Frontal cortex (tissue), 4 donors: ENCODE measurements at places on chromosomes 2 and 18.

- DNase-seq, result no peak
Measured at GRCh38 chr2:64090264-64090663, 54.0 kb downstream of the PELI1 start.

DNA sequence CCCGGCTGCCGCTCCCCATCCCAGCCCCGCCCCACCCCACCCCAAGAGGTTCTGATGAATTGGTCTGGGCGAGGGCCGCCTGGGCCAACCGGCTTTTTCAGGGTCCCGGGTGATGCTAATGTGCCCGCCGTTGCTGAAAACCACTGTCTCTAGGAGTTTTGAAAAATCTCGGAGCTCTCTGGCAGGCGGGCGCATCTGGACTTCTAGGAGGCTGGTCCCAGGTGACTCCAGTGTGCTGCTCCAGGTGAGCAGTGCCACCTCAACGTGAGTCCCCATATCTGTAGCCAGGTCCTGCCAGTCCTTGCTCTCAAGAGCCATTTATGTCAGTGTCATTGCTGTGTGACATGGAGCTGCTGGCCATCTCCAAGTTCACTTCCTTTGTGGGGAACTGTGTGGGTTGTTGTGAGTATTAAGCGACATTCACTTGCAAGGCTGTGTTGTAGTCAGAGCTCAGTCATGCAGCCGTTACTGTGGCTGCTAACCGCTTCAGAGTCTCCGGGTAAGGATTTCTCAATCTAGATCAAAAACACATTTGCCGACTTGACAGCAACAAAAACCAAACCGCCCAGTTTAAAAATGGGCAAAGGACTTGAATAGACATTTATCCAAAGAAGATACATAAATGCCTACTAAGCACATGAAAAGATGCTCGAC lies at the start of gene RFX8:
Gene RFX8, minus strand, starts transcription at position 382 of the 654 bp plus-strand sequence. CDS start 8,264 bp downstream, outside the sequence.
- peak; percentile 25 for DNase-seq

- no peak for DNase-seq
Measured at GRCh38 chr18:60892441-60892840, 440.8 kb upstream of the CDH20 start.

DNA sequence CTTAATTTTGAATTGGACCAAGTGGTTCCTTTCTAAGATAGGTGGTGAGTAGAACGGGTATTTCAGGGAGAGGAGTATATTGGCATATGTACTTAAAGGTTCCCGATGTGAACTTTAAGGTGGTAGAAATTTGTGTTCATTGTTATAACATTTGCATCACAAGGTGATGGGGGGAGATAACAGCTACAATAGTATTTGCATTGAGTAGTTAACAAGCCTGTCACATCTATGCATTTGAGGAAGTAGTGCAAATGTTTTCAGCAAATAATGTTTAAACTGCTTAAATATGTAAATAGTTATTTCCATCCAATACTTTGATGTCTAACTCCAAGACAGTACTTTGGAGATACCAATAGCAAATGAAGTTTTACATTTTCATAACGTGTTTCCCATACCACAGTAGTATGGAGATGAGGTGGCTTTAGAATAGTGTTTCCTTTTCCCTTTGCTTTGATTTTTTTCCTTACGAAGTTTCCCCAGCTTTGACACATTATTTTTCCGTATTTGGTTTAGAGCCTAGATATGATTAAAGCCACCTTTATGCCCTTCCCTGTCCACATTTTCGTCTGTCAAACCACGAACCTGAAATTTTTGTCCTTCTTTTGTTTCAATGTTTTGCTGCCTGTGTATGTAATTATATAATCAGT lies 46.6 kb downstream of the VAPA start:
- DNase-seq, result no peak

DNA sequence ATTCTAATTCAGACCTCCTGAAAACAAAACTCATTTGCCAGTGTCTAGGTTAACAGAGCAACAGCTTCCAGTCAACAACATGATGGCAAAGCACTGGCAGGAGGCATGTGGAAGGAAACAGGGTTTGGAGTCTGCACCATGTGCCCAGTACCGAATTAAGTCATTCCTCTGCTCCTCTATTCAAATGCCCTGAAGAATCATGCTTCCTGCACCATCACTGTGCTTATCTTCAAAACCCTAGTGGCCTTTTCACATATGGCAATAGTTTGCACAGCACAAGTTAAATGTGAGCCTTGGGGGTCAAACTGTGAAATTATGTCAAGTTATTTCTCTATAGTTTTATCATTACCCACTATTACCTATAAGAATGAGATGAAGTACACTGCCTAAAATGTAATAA lies 75.4 kb upstream of the GRB14 start:
- DNase-seq, result no peak

DNA sequence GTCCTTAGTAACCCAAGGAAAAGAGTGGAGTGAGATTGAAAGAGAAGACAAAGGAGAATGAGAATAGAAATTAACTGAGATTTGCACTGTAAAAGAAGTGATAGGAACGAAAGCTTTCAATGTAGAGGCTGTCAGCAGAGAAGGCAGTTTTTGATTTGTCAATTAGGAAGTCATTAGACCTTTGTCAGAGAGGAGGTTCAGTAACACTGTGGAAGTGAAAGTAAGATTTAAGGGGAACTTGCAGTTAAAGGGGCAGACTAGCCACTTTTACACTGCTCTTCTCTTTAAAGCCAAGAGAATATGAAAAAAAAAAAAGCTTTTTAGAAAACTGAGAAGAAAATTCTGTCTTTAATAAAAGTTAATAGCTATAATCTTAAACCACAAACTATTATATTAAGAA lies 11.5 kb upstream of the KYNU start:
- DNase-seq, result no peak

GRCh38 chr18:3530807-3531206 lies 80.8 kb downstream of the TGIF1 start:
- no peak for DNase-seq

GRCh38 chr2:95023222-95023597 lies 2.3 kb upstream of the MAL start:
- no peak for DNase-seq

- no peak for DNase-seq
Measured at GRCh38 chr2:132415256-132415914, 1.2 kb upstream of the GPR39 start.

DNA sequence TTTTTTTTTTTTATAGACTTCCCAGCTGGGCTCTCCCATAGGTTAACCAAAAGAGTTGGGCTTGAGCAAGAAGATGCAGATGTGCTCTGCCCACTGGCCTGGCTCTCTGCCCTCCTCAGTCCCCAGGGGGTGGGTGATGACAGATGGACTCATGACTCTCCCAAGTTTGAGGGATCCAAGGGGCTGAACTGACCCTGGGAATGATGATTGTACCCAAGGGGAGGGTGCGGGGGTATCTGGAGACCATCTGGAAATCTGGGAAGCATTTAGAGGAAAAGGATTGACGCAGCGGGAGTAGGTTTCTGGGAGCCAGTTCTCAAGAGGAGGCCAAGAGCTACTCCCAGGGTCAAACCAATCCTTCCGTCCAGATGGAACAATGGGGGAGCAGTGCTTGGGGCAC lies 330.8 kb downstream of the CYP26B1 start:
- DNase-seq, result no peak
